ENCODE measurements at places on chromosomes 3 and 15.

GRCh38 chr3:151483961-151484520, 23.2 kb upstream of the IGSF10 start:
- no peak for DNase-seq

- DNase-seq: no peak
Measured at GRCh38 chr3:10389995-10390394, 69.1 kb upstream of the SEC13 start.

DNA sequence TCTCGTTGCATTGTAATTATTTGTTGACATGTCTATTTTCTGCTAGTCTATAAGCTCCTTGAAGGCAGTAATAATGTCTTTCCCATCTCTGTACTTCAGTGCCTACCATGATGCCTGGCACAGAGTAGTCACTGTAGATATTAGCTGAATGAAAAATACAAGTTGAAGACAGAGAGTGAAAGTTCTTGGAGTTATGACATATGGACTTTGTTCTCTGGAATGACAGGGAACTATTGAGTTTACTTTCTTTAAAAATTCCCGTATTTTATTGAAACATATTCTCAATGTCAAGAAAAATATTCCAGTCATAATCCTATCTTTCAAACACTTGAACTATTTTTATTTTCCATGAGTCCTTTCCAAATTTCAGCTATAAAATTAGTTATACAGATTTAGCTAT, 3.0 kb downstream of the BLM start:
- DNase-seq: no peak

- no peak for DNase-seq
Measured at GRCh38 chr15:27222479-27222878, 251.5 kb downstream of the GABRG3 start.

- peak; percentile 78 for DNase-seq
Measured at GRCh38 chr15:73996939-73997338, 2.4 kb downstream of the PML start.

DNA sequence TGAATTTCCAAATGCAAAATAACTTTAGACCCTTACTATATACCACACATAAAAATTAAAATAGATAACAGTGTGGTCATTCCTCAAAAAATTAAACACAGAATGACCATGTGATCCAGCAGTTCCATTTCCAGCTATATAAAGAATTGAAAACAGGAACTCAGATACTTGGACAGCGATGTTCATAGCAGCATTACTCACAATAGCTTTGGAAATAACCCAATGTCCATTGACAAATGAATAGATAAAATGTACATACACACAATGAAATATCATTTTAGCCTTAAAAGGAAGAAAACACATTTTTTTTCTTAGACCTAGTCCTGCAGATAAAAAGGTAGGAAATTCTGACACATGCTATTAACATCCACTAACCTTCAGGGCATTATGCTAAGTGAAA, 26.7 kb downstream of the RAD51 start:
- no peak for DNase-seq

DNA sequence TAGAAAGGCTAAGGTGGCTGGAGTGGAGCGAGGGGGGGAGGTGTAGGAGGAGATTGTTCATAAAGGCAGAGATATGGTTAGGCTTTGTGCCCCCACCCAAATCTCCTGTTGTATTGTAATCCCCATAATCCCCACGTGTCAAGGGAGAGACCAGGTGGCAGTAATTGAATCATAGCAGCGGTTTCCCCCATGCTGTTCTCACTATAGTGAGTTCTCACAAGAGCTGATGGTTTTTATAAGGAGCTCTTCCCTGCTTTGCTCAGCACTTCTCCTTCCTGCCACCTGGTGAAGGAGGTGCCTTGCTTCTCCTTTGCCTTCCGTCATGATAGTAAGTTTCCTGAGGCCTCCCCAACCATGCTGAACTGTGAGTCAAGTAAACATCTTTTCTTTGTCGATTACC, 64.7 kb upstream of the CFAP161 start:
- no peak for DNase-seq

- DNase-seq: no peak
Measured at GRCh38 chr3:55543181-55543614, 56.1 kb upstream of the WNT5A start.

DNA sequence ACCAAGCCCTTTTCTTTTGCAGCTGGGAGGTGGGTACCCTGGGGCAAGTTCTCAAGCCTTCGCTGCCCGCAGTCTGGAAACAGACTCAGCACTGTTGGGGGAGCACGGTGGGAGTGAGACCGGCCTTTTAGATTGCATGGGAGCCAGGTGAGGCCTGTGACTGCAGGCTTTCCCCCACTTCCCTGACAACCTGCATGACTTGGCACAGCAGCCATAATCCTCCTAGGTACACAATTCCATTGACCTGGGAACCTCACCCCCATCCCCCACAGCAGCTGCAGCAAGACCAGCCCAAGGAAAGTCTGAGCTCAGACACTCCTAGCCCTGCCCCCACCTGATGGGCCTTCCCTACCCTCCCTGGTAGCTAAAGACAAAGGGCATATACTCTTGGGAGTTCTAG, 52.2 kb upstream of the CCDC80 start:
- DNase-seq: no peak
